ENCODE measurements at places on chromosomes 11 and 22. TPM values are rescaled to one million over a fixed set of nuclear protein-coding genes. Genes with fewer than 3 reads are reported as not detected.

- DNase-seq, result peak; percentile 62
Observed at GRCh38 chr11:128318856-128319474, 268.4 kb downstream of the ETS1 start.

DNA sequence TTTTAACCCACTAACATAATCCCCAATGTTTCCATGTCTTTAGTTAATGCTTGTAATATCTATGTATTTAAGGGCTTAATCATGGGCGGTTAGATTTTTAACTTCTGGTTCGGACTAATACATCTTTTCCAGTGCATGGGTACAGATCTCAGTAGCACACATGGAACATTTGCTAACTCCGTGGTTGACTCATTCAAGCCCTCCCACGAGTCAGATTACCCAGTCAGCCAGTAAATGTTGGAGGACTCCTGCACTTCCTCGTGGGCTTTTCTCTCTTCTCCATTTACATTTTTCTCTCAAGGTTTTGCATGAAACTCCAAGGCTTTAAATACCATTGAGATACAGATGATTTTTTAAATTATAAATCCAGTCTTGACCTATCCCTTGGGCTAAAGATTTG, 313.9 kb downstream of the ST3GAL4 start:
- no peak for DNase-seq

- DNase-seq, result no peak
Observed at GRCh38 chr11:57237204-57237681, at the start of gene APLNR. TSS of gene APLNR (minus strand) at chr11:57237250. CDS start at chr11:57237004, 246 bp downstream.

- no peak for DNase-seq
Observed at GRCh38 chr11:18088366-18088765, 17.5 kb downstream of the SAAL1 start.

DNA sequence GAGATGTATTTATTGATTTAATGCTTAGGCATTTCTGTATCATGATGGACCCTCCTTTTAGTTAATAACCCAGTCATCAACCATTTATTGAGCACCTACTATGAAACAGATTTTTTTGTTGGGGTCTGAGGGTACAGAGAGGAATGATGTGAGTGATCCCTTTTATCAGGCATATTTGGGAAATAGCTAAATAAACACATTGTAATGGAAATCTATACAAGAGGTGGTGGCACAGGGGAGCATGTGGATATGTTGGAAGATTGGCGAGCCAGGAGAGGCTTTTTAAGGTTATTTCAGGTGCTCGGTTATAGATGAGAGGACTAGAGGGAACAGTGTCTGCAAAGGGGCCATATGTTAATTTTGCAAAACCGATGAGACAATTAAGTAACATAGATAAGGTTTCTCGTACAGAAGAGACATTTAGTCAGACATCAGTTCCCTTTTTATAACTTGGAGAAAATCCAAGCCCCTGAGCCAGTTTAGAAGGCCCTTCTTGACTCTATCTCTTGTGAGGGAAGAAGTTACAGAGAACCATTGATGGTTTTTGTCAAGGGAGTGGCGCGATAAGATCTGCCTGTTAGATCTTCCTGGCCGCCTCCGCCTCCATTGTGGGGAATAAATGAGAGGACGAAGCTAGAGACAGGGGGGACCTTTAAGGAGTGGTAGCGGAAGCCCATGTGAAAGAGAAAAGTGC, 2.0 kb downstream of the ATXN10 start:
- no peak for DNase-seq

DNA sequence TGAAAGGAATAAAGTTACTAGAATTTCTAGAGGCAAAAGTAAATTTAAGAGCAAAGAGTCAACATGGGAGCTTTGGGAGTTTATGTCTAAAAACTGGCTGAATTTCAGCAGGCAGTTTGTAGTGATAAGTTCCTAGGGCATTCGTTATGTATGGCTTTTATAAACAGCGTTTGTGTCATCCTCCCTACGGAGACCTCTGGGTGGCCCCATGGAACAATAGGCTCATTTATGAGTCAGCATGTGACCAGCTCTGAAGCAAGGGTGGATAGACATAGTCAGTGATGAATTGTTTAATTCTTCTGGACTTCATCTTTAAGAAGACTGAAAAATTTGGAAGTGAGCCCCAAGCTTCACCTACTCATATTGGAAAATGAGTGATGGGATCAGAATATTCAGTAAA, 37.1 kb downstream of the SVIP start:
- DNase-seq, result no peak

DNA sequence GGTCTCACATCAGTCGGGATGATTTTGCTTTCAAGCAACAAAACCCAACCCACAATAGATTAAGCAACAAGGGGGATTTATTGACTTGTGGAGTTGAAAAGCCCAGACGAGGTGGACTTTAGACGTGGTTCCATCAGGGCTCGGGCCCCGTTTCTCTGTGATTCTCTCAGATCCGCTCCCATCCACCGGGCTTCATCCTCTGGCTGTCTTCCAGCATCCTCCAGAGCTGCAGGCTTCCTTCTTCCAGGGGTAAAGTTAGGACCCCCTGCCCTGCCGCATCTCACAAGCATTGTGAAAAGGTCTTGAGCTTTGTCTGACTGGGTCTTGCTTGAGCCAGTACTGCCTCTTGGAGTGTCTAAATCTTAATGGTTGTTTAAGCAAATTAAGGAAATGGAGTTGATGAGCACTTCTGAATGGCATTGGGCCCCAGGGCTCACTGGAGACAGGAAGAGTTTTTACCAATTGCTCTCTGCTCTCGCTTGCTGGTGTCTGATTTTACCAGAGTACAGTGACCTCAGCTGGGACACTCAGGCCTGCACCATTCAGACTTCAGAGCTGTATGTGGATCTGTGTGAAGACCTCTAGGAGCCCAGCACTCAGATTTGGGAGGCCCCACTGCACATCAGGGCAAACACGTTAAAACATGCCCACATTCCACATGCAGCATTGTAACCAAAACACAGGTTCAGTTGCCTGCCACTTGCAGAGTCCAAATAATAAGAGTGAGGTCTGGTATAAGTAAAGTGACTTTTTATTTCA, 13.5 kb upstream of the FTH1 start:
- no peak for DNase-seq

DNA sequence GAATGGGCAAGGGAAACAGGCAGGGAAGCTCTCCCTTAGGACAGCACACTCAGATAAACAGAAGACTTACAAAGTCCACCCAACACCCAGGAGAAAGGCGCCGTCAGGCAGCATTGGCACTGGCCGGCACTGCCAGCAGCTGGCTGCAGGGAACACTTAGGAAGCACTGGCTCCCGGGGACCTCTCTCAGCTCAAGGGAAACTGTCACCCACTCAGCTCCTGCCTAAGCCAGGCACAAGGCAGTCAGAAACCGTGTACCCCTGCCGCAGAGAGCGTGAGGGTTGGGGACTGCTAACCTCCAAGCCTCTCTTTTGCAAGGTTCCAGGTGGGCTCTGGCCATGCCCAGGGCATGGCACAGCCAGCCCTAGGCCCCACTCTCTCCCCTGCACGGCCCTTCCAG, 64.7 kb downstream of the DGCR2 start:
- DNase-seq, result no peak

DNA sequence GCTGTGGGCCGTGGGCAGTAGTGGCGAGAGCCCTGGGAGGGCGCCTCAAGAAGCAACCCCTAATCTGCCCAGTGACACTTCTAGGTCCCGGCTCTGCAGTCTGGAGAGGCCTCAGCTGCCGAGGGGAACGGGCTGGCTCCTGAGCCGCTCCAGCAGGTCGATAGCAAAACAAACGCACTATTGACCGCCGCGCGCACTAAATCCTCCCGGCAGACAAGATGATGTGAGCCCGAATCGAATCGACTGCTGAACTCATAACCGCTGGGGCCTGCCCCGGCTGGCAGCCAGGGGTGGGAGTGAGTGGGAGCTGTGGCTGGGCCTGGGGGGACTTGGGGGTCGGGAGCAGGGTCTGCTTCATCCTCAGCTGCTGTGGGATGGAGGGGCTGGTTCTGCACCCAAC, 36.1 kb downstream of the FLRT1 start:
- no peak for DNase-seq

- DNase-seq, result no peak
Observed at GRCh38 chr11:132992838-132993631, 539.3 kb downstream of the OPCML start.

GRCh38 chr22:25183949-25184619, 15.6 kb upstream of the CRYBB3 start:
- no peak for DNase-seq

DNA sequence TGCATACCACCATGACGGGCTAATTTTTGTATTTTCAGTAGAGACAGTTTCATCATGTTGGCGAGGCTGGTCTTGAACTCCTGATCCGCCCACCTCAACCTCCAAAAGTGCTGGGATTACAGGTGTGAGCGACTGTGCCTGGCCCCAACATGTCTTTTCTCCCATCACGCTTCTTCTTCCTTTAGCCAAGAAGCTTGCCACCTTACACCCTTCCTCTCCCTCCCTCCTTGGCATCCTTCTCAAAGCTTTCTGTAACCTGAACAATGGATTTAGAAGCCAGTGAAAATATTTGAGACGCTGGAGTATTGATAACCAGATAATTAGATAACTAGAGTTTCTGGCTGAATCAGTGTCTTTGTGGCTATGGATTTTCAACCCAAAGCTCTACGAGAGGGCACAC, 11.3 kb upstream of the NNMT start:
- no peak for DNase-seq

DNA sequence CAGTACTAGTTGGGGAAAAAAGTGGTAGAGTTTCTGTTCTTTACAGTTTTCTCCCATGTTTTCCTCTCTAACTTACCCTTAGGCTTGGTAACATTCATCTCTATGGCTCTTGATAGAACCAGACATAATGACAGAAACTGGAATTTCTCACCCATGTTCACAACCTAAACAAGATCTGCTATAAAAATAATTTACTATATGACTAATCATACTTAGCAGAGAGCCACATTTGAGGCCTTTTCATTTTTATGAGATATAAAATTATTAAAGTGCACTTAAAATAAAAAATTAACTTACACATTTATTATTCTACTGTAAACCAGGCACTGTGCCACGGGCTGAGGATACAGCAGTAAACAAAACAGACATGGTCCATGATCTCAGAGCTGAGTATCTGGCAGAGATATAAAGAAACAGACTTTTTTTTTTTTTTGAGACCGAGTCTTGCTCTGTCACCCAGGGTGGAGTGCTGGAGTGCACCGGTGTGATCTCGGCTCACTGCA, 98.1 kb downstream of the GAB2 start:
- DNase-seq, result no peak

DNA sequence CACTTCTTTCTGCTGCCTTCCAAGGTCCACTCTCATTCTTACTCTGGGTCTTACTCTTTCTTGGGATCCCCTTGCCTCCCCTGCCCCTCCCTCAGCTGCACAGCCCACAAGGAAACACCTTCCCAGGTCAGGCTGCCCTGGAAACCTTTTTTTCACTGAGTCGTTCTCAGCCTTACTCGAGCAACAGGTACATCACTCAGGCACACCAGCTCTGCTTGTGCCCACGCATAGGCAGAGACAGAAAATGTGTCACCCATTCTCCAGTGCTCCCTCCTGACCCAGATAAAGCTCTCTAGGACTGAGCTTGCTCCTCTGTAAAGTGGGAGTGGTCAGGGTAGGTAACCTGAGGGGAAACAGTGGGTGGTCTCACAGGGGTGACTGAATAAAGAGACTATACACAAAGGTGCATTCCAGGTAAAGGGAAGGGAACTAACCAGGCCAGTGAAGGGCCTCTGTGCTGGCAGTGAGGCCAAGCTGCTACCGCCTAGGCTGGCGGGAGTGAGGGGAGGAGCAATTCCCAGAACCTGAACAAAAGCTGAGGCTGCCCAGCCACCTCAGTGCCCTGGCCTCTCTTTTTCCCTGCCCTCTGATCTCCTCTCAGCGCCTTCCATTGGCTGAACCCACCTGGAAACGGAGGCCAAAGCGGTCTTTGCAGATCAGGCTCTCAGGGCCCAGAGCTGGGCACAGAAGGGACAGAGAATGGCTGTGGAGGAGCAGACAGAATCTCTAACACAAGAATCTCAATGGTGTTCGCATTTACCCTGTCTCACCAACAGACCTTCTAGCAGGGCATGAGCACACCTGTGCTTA, 15.9 kb downstream of the PRG3 start:
- no peak for DNase-seq

GRCh38 chr11:92416971-92417725, 192.5 kb downstream of the FAT3 start:
- no peak for DNase-seq

DNA sequence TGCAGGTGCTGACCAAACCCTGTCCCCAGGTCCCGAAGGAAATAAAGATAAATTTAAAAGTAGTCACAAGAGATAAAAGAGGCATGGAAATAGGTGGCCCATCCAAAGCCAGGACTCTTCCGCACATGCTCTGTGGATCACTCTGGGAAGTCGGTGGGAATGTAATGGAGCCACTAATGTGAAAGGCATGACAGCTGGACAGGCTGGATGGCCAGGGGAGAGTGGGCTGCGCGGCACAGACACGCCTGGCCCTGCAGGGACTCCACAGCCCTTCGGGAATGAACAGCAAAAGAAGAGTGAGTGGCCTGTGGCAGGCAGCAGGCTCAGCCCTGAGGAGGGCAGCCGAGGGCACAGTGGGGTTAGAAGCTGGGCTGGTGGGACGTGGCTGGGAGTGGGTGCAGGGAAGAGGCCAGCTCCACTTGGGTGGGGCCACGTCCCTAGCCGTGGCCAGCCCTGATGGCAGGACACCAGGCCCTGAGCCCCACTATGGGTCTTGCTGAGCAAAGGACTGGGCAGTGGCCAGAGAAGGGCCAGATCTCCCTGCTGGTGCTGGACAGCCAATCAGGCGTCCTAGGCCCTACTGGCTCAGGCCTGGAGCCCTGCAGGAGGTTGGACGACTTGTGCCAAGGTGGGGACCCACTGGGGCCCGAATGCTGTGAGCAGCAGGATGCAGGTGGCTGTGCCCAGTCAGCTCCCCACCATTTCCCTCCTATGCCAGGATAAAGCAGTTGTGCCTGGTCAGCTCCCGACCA, 31.3 kb upstream of the GNB1L start:
- no peak for DNase-seq

DNA sequence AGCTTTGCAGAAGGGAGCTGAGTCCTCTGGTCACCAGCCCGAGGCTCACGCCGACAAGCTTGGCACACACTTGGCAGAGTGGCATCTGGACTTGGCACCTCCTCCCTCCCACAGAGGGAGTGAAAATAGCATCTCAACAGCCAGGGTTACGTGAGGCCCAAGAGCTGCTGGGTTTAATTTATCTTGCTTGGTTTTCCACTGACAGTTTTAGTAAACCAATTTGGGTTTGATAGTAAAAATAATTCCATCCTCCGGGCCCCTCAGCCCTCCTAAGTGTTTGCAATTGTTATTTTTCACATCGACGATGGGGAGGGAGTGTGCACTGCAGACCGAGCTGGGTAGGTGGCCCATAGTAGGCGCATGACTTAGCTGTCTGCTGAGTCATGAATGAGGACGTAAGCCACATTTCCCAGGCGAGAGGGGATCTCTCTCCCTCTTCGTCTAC, 107.6 kb upstream of the ASPHD2 start:
- DNase-seq, result no peak

- peak; percentile 26 for DNase-seq
Observed at GRCh38 chr11:10304495-10305261, at the start of gene ADM. TSS of gene ADM (plus strand) at chr11:10305073. CDS start at chr11:10305701, 628 bp downstream.

The PHLDA2 gene
- total RNA-seq, result 0.35 TPM

The CD3E gene
- total RNA-seq, result 680 TPM

The CDC42BPG gene
- 1.3 TPM for total RNA-seq

The VSIG10L2 gene
- total RNA-seq, result not detected

The SCUBE1 gene
- total RNA-seq, result not detected

The PRRG4 gene
- total RNA-seq, result 0.30 TPM

The MS4A13 gene
- total RNA-seq, result not detected

The PTGDR2 gene
- 1.3 TPM for total RNA-seq

The SESN3 gene
- total RNA-seq, result 50.6 TPM

The MS4A8 gene
- total RNA-seq, result not detected

All from activated CD4-positive, alpha-beta T cell treated with anti-CD3 and anti-CD28 coated beads, Interleukin-2, amount 10 ng/mL, durations not matched to agents 7 days and 5 days (primary cell).